ENCODE measurements at places on chromosomes 1 and 21.

DNA sequence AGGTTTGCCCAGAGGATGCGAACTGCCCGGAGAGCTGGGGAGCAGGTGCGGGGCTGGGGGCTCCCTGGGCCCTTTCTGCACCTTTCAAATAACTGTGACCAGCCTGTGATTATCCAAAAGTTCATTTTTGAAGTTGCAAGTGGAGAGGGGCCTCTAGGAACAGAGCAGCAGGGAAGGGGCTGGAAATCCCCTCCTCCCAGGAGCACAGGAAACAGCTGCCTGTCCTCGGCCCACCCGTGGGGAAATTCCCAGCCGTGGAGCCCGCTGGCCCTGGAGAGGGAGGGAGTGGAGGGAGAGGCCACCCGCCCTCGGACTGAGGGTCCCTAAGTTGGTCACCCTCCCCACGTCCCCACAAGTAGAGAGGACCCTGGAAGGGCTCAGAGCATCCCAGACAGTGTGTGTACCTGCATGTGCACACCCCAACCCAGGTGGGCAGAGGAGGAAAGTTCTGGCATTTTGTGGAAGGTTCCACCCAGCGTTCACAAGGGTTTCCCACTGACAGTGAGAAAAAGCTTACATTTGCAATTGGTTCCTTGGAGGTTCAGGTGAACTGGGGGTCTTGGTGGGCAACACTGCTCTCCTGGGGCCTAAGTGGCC, 1.2 kb upstream of the TNFRSF4 start:
- no peak for DNase-seq

DNA sequence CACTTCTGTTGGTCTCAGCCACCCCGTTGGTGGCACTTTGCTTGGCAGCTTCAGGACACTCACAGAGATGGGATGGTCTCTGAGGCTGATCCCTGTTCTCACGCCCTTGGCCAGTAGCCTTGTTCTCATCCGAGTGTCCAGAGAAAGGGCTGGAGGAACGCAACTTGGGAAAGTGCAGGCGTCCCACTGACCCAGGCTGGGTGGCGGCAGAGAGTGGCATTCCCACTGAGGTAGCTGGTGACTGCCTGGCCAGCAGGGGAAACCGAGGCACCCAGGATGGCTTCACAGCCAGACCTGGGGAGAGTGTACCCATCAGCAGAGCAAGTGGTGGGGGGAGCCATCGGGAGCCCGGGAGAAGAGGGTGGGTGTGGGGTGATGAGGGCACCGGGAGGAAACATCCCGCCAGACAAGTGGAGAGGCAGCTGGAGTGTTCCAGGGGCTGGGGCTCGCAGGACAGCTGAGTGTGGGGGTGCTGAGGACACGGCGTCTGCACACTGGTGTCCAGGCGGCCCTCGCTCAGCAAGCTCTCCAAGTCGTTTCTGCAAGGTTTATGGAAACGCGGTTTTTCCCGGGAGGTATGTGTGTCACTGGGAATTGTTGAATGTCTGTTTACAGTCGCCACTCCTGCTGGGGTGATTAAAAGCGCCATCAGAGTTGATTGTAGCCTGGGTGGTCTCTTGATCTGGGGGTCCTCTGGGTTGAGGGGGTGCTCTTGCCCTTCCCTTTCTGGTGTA, 97.8 kb downstream of the SIK1 start:
- DNase-seq: no peak

GRCh38 chr1:10601342-10602070, 126.8 kb downstream of the PEX14 start:
- DNase-seq: no peak

GRCh38 chr1:160581961-160582360, 2.7 kb upstream of the CD84 start:
- no peak for DNase-seq

DNA sequence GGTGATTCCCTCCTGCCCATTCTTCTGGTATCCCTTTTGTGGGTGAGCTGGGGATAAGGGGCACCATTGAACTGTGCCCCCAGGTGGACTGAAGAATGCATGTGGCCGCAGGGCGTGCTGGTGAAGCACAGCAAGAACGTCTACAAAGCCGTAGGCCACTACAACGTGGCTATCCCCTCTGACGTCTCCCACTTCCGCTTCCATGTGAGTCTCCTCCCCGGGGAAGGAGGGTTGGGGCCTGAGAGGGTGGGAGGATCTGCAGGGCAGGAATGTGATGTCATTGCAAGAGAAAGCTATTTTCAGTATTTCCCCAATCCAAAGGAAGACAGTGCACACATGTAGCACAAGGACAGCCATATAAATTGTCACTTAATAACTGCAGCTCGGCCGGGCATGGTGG, 7.5 kb upstream of the KPNA6 start:
- no peak for DNase-seq

DNA sequence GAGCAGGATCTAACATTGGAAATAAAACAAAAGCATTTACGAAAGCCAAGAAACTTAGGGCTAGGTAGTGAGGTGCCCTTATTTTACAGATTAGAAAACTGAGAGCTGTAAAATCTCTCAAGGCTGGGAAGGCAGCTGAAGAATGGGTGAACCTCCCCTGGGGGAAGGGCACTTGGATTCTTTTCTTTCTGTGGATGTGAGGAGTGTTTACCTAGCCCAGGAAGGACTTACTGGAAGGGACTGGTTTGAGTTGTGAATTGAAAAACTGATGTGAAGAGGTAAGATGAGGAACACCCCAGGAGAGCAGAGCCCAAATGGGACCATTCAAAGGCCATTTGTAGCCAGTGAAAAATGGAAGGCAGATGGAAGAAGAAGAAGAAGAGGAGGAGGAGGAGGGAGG, 74.7 kb upstream of the NGF start:
- DNase-seq: no peak

- no peak for DNase-seq
Measured at GRCh38 chr21:25385911-25386474, 221.3 kb downstream of the MRPL39 start.

- DNase-seq: no peak
Measured at GRCh38 chr1:84168783-84169182, 24.7 kb downstream of the PRKACB start.

DNA sequence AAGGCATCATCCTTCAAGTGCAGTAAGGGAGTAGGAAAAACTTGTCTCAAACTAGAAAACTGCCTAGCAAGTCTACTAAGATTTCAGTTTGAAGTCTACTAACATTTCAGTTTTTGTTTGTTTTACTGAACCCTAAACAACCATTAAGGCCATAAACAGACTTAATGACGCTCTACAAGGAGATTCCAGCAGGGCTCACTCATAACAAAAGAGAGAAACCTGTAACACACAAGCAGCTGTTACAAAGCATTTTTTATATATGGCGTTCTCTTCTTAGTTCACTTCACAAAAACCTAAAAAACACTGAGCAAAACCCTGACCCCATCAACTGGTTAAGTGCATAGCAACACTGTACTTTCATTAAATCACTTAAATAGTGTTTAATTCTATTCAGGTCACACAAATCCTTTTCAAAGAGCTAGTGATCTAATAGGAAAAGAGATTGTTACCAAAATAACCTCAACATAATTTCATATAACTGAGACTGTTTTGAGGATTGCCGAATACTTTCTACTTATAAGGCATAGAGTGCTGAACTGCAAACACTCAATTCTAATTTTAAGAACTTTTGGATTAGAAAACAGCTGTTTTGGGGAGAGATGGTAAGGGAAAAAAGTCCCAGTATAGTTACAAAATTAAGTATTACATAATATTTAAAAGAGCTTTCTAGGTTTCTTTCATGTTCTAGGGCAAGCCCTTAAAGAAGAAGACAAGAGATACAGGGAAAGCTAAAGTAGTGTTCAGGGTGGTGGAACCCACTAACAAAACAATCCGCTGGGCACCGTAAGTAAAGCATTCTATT, 1.4 kb downstream of the B3GALNT2 start:
- no peak for DNase-seq

DNA sequence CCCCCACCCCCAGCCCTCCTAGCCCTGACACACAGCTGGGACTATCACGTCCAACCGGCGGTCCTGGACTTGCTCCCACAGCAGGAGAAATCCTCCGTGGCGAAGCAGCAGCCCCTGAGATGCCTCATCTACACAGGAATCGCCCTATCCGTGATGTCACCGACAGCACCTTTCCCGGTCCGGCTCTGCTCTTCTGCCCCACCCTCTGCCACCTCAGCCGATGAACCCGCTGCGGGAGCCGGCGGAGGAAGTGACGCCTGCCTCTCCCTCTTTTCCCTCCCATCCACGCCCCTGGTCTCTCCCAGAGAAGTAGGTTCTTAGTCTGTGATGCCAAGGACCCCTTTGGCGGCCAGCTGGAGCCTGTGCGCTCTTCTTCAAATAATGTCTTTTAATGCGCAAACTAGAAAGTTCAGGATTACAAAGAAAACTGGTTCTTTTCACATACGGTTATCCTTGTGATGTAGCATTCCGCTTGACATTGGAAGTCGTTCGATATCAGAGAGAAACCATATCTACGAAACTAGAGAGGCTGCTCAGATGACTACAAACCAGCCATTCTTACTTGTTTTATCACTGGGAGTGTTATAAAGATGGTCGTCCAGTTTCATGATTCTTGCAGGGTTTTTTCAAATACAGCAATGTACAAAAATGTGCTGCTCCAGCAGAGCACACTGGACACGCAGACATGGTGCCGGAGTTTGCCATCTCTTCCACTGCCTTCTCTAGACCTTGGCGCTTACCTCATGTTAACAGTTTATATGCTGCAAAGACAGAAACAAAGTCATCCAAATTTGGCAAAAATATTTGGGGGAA, 120.3 kb downstream of the PPIAL4G start:
- DNase-seq: no peak

DNA sequence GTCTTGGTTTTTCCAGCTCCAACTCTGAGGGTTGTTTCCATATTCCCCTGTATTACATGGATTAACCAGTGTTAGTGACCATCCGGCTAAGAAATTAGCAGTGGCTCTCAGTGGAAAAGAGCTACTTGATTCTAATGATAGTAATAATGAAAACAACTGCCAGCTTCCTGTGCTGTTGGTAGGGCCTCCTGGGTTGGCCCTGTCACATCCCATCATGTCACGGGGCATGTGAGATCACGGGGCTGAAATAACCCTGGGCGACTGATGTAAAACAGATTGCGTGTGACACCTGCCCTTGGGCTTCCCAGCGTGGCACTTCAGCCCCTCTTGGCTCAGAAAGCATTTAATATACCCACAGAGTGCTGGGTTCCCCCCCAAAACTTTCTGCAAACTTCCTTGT, 149.0 kb downstream of the ROR1 start:
- DNase-seq: no peak

DNA sequence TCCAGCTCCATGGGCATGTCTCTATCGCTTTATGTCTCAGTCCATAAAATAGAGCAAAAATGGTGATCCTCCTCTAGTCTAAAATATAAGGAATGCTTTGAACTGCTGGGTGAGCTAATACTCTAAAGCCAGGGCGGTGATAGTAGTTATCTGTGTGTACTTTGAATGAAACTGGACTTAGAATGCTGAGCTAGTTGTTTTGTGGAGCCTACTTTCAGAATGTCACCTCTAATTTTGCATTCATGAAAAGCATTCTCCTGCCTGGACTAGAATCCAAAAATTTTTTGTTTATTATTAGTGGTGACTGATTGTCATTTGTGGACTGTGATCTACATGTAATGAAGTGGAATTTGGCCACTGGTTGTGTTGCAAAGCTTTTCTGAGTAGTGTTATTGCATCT, 241.6 kb upstream of the C1orf105 start:
- no peak for DNase-seq

GRCh38 chr1:226984521-226985238, 44.6 kb downstream of the COQ8A start:
- no peak for DNase-seq

DNA sequence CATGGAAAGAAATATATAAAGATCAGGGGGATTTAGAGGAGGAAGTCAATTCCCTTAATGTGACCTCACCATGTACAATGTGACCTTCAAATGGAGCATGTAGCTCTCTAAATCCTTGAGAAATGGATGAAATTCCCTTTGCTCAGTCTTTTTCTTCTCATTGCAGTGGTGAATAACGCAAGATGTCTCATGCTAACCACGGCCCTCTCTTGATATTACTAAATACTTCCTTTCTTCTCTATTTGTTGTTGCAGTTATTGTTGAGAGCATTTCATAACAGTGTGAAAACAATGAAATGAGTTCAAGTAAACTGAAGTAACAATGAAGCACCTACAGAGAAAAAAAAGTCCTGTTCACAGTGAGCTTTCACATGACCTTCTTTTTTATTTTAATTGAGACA, 55.6 kb downstream of the ZNF281 start:
- DNase-seq: no peak

- DNase-seq: no peak
Measured at GRCh38 chr1:154808261-154808908, 61.7 kb downstream of the KCNN3 start.

GRCh38 chr1:110903853-110904500, 31.0 kb downstream of the CD53 start:
- no peak for DNase-seq

GRCh38 chr1:6151291-6151822, 28.8 kb downstream of the CHD5 start:
- no peak for DNase-seq

GRCh38 chr1:32195531-32195930, 4.9 kb upstream of the CCDC28B start:
- DNase-seq: no peak

DNA sequence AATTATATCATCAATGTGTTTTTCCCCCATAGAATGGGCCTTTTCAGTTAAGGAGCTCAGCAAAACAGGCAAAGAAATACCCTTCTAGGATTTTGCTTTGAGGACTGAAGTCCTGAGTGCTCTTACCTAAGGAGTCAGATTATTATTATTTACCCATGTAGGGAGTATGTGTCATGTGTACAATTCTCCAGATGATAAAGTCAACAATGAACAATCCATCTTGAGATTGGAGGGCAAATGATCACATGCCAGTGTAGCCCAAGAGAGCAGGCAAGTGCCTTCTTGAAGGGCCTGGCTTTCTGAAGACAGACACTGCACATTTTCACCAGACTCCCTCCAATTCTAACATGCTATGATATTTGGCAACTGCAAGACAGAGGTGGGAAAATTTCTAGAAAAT, 159.7 kb downstream of the PCNX2 start:
- no peak for DNase-seq

- no peak for DNase-seq
Measured at GRCh38 chr1:203930342-203930741, 68.9 kb downstream of the SNRPE start.

DNA sequence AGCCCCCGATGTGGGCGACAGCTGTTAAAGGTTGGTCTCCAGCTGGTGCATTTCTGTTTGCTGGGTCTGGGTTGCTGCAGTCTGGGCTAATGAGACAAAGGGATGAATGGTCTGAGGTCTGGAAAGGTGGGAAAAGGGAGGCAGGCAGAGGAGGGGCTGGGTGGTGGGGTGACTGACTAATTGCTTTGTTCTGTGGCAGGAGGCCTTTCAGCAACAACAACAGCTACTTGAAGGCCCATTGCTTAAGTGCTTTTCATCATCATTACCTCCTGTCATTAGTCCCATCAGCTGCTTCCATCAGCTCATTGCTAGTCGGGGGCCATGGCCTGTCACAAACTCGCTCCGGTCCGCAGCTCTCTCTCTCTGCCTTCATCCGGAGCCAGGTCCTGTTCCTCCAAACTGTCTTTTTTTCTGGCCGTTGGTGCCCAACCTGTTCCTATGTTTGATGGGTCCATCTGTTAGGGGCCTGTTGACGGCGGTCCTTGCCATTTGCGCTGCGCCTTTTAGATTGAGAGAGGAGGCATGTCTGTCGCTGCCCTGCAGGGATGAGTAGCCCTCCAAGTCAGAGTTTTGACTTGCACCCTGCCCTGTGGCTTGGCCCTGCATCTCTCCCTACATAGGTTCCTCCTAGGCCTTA, 105.6 kb upstream of the PLXNA2 start:
- no peak for DNase-seq

- DNase-seq: no peak
Measured at GRCh38 chr1:17711941-17712340, 43.2 kb upstream of the ACTL8 start.
